GM03348 (cell line): ENCODE measurements at places on chromosomes 3 and 15.

DNA sequence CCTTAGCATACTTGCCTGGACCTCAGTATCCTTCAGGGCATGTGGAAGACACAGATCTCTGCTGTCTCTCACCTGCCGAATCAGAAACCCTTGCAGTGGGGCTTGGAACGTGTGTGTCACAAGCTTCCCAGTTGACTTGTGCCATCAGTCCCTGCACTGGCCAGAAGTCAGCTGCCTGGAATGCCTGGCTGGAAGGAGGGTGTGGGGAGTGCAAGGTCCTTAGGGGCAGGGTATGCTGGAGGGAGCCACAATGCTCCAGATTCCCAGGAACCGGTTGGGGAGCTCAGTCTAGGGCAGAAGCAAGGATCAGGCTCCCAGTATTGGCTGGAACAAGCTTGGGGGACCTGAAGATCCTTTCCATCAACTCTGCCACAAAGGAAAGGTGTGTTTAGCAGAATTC is 27.1 kb downstream of the SPSB4 start:
- no peak for DNase-seq

- no peak for DNase-seq
These were observed 217.1 kb upstream of the KCNMB2 start for GRCh38 chr3:178318941-178319816.

GRCh38 chr15:91961357-91961756 is 107.8 kb downstream of the SLCO3A1 start:
- no peak for DNase-seq

GRCh38 chr3:151171145-151171757 is 31.8 kb downstream of the GPR171 start:
- DNase-seq: no peak

GRCh38 chr3:10551821-10552630 is 46.6 kb upstream of the ATP2B2 start:
- DNase-seq: peak; percentile 31

DNA sequence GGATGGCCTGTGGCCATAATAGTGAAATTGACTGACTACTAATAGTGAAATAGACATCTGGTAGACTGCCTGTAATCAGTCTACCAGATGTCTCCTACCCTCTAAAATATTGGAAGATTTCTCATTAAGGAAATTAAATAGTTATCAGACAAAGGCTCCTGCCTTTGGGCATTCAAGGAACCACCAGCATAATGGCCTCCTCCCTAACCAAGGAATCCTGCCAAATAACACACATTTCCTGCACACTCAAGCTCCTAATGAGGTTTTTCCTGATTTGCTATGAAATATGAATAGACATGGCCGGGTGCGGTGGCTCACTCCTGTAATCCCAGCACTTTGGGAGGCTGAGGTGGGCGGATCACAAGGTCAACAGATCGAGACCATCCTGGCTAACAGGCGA is 14.6 kb downstream of the NUSAP1 start:
- DNase-seq: no peak

- no peak for DNase-seq
These were observed 4.6 kb upstream of the RTP2 start for GRCh38 chr3:187706971-187707370.

DNA sequence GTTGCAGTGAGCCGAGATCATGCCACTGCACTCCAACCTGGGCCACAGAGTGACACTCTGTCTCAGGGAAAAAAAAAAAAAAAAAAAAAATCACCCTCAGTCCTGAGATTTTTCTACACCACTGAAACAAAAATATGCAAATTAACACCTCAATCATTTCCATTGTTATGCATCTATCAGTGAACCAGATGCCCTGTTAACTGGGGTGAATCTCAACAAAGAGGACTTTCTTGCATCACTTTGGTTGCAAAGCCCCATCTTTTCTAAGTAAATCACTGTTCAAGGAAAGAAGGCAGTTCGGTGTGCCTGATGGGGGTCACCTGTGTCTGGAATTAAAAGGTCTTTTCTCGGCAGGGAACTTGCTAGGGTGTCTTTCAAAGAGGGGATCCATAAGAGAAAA is 421.6 kb downstream of the EPHB1 start:
- DNase-seq: no peak

- DNase-seq: peak; percentile 35
These were observed 204.1 kb downstream of the ARRDC4 start for GRCh38 chr15:98164571-98164970.

DNA sequence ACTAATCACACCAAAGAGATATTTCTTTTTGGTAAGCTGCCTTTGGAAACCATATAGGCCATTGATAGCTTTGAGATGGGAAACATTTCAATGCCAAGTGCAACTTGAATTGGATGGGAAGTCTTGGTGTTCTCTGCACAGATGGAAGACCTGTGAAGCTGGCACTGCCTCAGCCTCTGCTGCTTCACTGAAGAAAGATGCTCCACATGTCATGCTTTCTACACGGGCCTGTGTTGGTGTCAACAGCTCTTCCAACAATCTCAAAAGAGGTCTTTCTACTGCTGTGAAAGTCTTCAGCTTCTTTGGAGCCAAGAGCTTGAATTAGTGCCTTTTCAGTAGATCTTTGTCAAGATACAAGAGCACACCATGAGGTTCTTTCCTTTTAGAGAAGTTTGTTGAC is 169.0 kb downstream of the SPATA16 start:
- no peak for DNase-seq

DNA sequence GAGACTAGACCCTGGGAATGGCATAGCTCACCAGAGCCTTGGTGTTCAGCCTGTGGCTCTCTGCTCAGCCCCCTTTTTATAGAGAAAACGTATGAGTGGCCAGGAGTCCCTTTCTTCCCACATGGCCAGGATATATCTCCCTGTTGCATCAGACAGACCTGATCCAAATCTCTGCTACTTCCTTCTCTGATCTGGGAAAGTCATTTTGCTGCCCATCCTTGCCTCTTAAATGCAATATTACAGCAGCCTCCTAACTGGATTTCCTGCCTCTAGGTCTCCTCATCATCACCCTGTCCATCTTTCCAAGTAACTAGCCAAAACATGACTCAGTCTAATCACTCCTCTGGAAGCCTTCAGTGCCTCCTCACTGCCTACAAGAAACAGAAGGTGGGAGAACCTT is 42.9 kb downstream of the CTDSPL start:
- peak; percentile 64 for DNase-seq

- no peak for DNase-seq
These were observed 1.6 kb upstream of the KLF13 start for GRCh38 chr15:31324806-31325594.

DNA sequence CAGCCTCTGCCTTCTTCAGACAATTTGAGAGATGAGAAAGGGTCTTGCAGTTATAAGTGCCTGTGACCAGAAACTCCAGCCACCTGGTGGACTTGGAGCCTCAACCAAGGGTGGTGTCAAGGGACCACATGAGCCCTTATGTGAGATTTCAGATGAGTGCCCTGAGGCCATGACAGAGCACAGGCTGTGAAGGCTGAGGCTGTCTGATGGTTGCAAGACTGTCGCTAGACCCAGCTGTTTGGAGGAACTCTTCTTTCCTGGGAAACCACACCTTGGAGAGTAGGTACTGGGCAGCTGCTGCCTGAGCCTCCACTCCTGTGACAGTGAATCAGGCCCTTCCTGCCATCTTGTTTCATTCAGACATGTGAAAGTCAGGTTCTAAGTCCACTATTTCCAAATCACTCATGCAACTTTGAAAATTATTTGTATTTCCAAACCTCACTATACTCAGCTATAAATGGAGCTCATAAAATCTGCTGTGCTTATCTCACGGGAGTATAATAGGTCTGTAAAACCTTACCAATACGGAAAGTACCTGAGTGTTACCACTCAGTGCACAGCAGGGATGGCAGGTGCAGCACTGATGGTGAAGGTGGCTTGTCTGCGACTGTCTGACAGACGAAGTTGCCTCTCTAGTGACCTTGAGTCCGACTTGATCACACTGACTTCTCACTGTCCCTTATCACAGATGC is 99.4 kb downstream of the RPL39L start:
- DNase-seq: no peak

DNA sequence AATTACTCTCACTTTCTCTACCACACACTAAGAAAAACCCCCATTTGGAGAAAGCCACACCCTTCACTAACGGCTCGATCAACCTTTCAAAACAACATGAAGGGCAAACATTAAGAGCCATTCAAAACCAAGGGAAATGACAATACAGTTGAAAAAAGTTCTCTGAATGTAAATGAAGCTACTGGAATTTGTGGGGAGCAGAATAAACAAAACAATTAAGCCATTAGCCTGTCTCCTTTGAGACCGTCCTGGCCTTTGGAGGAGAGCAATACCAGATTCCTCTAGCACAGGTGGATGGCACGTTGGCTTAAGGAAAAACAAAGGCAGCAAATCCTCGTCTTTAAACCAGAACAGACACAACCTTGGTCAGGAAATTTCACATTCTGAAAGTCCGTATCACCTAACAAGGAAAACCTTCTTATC is 18.7 kb downstream of the MYO1E start:
- DNase-seq: no peak

GRCh38 chr3:42706721-42707619 is 4.4 kb upstream of the HHATL start:
- no peak for DNase-seq

- DNase-seq: no peak
These were observed 1.5 kb downstream of the TCAIM start for GRCh38 chr3:44340058-44340395.

GRCh38 chr15:63234451-63234870 is 42.9 kb upstream of the APH1B start:
- DNase-seq: no peak

- no peak for DNase-seq
These were observed 29.7 kb upstream of the KLF13 start for GRCh38 chr15:31296646-31297574.

- DNase-seq: no peak
These were observed 227.2 kb downstream of the ADAMTS17 start for GRCh38 chr15:100114571-100114970.

GRCh38 chr15:82873000-82873680 is 63.7 kb downstream of the WHAMM start:
- no peak for DNase-seq

DNA sequence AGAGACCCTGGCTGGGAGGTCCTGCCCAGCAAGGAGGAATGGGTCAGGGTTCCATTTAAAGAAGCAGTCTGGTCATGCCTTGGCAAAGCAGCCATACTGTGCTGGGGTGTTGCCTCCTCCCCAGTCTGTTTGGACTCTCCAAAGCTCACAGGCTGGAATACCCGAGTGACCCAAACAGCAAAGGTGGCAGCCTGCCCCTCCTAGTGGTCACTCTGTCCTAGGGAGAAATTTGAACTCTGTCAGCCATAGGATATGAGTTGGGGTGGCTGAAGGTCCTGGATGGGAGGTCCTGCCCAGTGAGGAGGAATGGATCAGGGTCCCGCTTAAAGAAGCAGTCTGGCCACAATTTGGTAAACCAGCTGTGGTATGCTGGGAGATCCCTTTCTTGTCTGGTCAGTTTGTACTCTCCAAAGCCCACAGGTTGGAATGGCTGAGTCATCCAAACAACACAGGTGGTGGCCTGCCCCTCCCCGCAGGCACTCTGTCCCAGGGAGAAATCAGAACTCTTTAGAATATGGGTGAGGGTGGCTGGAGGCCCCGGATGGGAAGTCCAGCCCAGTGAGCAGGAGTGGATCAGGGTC is 45.0 kb downstream of the CCR1 start:
- no peak for DNase-seq

- DNase-seq: no peak
These were observed 464.1 kb upstream of the CBLB start for GRCh38 chr3:106332884-106333283.

GRCh38 chr3:189773056-189773455 is 141.9 kb downstream of the TP63 start:
- peak; percentile 56 for DNase-seq

GRCh38 chr3:187342255-187342654 is 25.9 kb upstream of the RTP4 start:
- DNase-seq: no peak

DNA sequence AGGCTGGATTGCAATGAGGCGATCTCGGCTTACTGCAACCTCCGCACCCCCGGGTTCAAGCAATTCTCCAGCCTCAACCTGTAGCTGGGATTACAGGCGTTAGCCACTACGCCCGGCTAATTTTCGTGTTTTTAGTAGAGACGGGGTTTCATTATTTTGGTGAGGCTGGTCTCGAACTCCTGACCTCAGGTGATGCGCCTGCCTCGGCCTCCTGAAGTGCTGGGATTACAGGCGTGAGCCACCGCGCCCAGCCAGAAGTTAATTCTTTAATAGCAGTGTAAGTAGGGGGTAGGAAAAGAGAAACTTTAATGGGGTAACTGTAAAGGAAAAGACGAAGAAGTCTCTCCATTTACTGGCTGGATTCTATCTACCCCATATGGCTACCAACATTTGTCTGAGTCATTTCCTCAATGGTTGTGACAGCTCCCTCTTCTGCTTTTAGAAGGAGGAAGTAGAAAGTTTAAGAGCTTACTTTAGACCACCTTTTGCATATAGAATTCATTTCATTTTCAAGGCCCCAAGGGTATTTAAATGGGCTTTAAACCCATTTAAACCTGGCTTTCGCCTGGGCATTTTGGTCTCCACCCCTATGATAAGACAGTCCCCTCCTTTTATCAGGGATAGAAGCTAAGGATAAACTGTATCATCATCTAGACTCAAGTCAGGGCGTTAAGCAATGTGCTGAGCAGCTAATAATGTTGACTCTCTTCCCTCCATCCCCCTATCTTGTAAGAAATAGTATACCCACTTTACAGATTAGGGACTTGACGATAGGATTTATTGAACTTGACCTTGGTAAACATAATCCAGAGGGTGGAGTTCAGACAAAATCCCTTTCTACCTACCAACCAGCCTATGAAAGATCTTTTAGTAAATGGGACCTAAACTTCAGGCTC is 1.1 kb upstream of the CDV3 start:
- no peak for DNase-seq

DNA sequence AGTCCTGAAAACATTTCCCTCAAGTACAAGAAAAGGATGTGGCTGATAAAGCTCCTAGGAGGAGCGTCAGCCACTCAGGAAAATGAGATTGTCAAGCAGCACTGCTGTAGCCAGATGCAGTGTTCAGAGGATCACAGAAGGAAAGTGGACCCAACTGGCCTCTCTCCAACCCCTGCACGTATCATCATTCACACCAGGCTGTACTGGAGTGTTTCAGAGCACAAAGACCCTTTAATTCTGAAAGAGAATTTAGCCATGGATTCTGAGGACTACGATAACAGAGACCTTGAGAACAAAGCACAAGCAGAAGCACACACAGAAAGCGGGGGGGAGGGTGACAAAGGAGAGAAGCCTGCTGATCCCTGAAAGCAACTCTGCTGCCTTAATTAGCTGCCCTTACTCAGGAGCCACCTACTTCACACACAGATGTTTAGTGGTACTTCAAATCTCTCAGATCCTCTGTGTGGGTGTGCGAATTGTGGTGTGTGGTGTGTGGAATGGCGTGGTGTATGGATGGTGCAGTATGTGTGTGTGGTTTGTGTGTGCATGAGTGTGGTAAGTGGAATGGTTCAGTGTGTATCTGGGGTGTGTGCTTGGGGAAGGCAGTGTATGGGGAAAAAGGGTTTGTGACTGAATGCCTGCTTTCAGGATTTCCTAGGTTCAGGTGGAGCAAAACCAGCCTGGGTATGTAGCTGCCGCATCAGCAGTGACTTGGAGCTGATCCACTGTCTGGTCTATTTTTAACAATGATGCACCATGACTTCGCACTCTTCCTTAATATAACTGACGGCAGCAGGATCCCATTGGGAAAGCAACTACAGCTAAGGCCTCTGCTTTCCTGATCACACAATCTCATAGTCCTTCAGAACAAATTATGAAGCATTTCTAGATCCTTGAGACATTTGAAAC is 192.5 kb downstream of the RSL24D1 start:
- no peak for DNase-seq
